ENCODE measurements at places on chromosomes 13 and 19. TPM values are rescaled to one million over a fixed set of nuclear protein-coding genes. Genes with fewer than 3 reads are reported as not detected.

Gene ZNF773
- 34.7 TPM for total RNA-seq

Gene NLRP7
- not detected for total RNA-seq

Gene CLEC17A
- total RNA-seq, result 1.0 TPM

DNA sequence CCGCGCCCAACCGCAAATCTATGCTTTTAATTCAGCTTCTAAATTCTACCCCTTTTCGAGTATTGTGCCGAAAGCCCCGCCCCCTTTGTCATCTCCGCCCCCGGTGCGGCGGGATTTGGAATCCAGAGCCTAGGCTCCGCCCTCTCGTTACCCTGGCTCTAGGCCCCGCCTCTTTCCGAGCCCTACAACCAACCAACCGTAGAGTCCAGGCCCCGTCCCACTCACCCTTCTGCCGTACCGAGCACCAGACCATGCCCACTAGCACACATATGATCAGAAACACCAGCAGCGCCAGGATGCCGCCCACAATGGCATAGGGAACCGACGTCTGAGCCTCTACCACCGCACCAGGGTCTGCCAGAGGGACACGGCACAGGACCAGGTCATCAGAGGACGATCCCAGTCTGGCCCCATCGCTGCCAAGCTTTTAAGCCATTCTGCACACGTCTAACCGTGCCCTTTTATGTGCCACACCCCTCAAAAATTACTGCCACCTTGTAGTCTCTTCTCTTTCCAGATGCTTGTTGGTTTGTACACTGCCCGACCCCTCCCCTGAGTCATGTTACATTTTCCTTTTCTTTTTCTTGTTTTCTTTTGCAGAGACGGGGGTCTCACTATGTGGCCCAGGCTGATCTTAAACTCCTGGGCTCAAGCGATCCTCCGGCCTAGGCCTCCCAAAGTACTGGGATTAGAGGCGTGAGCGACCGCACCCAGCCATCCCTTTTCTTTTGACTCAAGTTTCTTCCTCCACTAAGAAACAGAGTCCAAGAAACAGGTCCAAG is 4.7 kb upstream of the ZNF428 start:
- no peak for DNase-seq

GRCh38 chr13:63086286-63086685 is 1670.6 kb upstream of the PCDH20 start:
- no peak for DNase-seq
